ENCODE measurements at places on chromosomes 4 and X. TPM values are rescaled to one million over a fixed set of nuclear protein-coding genes. Genes with fewer than 3 reads are reported as not detected.

- DNase-seq, result no peak
Observed at GRCh38 chr4:136908122-136908521, 624.2 kb downstream of the PCDH18 start.

DNA sequence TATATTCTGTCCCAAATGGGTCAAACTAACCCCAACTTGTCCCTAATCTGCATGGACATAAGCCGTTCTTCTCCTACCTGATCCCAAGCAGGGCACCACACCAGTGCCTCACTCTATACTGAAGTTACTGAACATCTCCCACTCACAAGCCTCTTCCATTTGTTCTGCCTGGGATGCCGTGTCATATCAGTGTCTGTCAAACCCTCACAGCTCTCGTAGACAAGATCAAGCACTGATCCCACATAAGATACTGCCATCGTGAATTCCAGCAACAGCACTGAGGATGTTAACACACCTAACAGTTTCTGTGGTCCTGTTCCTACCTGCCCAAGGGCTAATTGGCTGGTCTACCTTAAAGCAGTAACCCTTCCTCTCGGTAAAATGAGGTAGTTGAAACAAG is 162.1 kb downstream of the APBB2 start:
- no peak for DNase-seq

DNA sequence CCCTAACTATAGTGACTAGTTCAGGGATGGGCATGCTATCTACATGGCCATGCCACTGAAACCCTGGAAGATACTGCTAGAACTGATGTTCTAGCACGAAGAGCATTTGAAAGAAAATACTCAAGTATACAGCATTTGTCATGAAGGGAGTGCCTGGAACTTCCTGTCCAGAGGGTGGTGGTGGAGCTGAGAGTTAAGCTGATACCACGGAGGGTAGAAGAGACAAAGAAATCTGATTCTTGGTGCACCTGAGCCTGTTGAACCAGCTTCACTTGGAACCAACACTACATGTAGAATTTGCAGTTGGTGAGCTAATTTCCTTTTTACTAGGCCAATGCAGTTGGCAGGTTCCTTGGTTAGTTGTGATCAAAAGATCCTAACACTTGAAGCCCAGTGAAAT is 116.4 kb downstream of the CCNG2 start:
- no peak for DNase-seq

GRCh38 chr4:140374130-140374477 is 658 bp downstream of the SCOC start:
- no peak for DNase-seq

GRCh38 chrX:48966796-48967579 is 4.7 kb downstream of the KCND1 start:
- DNase-seq, result no peak

DNA sequence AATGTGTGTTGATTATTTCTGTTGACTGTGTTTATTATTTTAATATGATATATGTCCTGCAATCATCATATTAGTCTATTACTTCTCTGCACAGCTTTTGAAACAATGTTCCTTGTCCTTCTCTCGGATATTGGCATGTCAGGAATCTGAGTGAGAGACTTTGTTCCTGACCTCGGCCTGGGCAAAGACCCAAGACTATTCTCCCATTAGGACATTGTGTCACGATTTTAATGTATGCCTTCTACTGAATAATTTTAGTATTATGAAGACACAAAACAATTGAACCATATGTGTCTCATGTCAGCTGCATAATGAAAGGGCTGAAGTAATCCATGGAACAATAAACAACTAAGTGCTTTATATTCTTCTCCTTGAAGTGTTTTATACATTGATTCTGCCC is 580.8 kb upstream of the TENM3 start:
- no peak for DNase-seq

- no peak for DNase-seq
Observed at GRCh38 chr4:158811704-158812103, 42.9 kb downstream of the FNIP2 start.

DNA sequence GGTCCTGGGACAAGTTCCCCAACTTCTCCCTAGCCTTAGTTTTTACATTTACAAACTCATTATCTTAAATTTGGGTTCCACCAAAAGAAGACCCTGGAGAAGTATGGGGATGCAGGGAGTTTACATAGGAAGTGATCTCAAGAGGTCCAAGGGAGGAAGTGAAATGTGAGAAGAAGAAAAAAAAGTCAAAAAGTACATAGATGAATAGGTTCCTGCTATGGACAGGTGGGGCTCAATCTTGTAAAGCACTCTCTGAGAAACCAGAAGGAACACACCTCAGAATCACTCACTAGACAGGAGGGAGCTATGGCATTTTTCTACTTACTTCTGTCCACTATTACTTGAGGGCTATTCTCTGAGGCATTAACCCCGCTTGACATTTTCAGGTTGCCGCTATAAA is 56.6 kb downstream of the ARHGAP6 start:
- DNase-seq, result no peak

GRCh38 chr4:46874811-46875210 is 34.2 kb downstream of the COX7B2 start:
- DNase-seq, result no peak

GRCh38 chrX:49058794-49059193 is at the start of gene CCDC120:
TSS of gene CCDC120 (plus strand) at chrX:49058999. CDS start at chrX:49062042, 3,043 bp downstream.
- DNase-seq, result peak; percentile 37

GRCh38 chr4:112348488-112349158 is 51.5 kb downstream of the ALPK1 start:
- peak; percentile 61 for DNase-seq

DNA sequence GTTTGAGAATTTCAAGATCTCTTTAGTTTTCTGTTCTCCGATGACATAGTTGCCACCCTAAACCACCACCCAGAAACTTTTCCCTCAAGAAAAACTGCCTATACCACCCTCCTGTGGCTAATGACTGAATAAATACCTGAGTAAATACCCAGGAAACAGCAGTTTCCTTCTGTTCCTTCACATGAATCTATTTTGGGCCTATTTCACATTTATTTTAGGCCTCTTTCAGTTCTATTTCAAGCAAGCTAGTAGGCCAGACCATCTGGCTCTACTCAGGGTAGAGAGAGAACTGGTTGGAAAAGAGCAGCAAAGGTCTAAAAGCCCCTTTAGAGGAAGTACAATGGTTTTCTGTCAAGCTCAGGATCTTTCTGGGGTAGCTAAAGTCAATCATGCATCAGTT is 23.4 kb downstream of the ARHGEF9 start:
- no peak for DNase-seq

- DNase-seq, result no peak
Observed at GRCh38 chr4:179766938-179767337, 2324.7 kb upstream of the AGA start.

Gene RAPGEF2
- 33.4 TPM for total RNA-seq

Gene BRS3
- total RNA-seq, result not detected

Gene NUDT10
- total RNA-seq, result 17.7 TPM

Gene RAB39B
- total RNA-seq, result 6.9 TPM

Gene CXCL8
- not detected for total RNA-seq

Gene FAM47E
- total RNA-seq, result 1.4 TPM

Gene LGI2
- total RNA-seq, result 8.3 TPM
